Muscle of leg (tissue), 16 donors: ENCODE measurements at places on chromosomes 16 and 17. TPM values are rescaled to one million over a fixed set of nuclear protein-coding genes. Genes with fewer than 3 reads are reported as not detected.

Gene MYL11
- 10,279 TPM for total RNA-seq

Gene DDX28
- total RNA-seq = 5.2 TPM

Gene CFDP1
- total RNA-seq = 83.7 TPM

Gene BRIP1
- 5.1 TPM for total RNA-seq

Gene KRT39
- total RNA-seq = 3.8 TPM

Gene TBX21
- 0.09 TPM for total RNA-seq

Gene ZNF205
- 14.1 TPM for total RNA-seq

Gene ABCC12
- 0.22 TPM for total RNA-seq

Gene KRT33A
- not detected for total RNA-seq

Gene NATD1
- 8.7 TPM for total RNA-seq

Gene PPP1R1B
- total RNA-seq = 1.7 TPM

Gene PIGS
- total RNA-seq = 29.4 TPM
